ENCODE measurements at places on chromosomes 6 and 20.

DNA sequence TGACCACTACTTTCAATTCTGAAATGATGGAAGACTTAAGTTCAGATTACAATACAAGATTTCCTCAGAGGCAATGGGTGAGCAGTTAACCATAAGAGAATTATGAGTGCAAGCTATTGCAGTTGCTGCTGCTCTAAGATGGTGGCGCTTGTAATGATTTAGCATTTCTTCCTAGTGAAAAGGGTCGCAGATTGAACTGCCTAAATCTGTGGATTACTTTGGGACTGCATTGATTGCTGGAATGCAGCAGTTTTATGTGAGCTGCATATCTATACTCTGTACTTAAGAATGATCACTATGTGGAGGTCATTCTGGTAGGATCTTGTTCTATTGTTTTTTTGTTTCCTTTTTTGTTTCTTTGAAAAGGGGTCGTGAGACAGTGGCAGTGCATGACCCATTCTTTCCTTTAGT is 5.3 kb downstream of the SCAF8 start:
- no peak for DNase-seq

DNA sequence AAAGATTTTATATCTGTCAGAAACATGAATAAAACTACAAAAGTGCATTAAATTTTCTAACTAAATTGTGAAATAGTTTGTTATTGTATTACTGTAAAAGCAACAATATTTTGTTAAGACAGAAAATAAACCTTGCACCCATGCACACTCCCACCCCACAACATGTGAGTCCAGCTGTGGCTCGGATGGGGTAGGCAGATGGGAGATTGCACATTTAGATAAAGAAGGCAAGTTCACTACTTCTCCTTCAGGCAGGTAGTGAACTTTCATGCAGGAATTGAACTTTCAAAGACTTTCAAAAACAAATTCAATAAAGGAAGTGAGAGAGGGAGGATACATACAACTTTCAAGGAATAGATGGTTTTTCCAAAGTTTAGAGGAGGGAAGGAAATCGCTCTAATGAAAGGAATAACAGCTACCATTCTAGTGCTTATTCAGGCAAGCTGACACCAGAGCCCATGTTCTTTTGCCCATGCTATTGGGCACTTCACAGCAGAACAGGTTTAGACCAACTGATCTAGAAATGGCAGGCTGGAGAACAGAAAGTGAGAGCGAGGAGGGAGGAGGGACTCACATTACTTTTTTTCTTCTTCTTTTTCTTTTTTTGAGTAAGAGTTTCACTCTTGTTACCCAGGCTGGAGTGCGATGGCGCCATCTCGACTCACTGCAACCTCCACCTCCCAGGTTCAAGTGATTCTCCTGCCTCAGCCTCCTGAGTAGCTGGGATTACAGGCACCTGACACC is 28.5 kb downstream of the SF3B5 start:
- no peak for DNase-seq

GRCh38 chr6:152166497-152166896 is 359.0 kb downstream of the ESR1 start:
- DNase-seq: no peak

DNA sequence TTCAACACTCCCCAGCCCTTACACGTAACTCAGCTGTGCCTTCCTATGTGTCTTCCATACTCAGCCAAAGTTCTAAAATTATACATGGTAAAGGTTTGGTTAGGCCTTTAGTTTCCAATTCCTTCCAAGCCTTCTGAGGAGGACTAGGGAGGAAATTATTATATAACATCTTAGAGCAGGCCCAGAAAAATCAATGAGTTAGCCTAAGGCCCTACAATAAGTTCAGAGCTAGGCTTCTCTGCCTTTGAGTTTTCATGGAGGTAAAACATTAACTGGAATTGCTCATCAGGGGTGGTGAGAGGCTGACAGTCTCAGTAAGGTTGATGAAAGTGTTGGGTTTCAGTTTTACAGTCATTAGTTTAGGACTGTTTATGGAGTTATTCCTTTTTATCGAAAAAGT is 286.0 kb downstream of the ADGB start:
- DNase-seq: no peak

DNA sequence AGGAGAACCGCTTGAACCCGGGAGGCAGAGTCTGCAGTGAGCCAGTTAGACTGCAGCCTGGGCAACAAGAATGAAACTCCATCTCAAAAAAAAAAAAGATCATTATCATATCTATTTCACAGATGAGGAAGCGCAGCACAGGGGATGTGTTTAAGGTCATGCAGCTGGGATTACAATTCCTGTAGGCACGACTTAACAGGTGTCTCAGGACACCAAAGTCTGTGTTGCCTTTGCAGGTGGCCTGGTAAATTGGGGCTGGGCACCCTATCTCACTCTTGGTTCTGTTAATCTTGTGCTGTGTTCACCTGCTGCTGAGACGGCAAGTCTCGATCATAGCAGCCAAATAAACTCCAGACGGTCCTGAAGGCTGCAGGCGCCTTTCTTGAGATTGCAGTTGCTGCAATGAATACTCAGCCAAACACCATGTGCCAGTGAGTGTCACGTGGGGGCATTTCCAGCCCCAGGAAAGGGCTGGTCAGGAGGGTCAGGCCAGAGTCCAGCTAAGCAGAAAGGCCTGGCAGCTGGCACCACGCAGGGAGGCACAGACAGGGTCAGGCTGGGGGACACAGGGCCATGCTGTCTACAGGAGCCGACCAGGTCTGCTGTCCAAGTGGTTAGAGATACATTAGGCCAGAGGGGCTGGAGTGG is 55.8 kb downstream of the FGD2 start:
- no peak for DNase-seq

GRCh38 chr6:154689493-154690255 is 43.5 kb upstream of the SCAF8 start:
- no peak for DNase-seq

- DNase-seq: no peak
Measured at GRCh38 chr6:101937108-101937507, 543.6 kb downstream of the GRIK2 start.

GRCh38 chr6:85068221-85068620 is 303.8 kb upstream of the TBX18 start:
- no peak for DNase-seq

DNA sequence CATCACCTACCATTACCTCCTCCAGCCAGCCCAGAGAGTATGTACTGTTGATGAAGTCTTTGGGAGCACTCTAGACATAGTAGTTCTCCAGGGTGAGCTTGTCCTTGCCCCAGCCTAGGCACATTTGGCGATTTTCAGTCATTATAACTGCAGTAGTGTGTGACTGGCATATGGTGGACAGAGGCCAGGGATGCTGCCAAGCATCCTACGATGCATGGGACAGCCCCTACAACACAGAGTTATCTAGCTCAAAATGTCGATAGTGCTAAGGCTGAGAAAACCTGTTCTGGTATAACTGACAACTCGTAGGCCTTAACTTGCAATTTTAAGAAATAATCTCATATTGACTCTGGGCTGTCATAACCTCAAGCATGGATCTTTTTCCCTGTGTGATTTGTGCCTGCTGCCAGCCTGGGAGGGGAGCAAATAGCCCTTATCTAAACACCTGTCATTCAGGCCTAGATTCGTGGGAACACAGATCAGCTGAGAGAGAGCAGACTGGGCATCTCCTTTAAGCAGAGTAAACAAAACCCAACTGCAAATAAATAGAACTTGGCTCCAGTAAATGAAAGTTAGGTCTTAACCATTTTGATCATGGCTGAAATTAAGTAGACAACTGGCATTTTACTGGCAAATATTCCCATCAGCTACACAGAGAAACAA is 102.6 kb downstream of the SPTLC3 start:
- DNase-seq: no peak

- DNase-seq: no peak
Measured at GRCh38 chr6:141316236-141316635, 816.5 kb upstream of the GJE1 start.

DNA sequence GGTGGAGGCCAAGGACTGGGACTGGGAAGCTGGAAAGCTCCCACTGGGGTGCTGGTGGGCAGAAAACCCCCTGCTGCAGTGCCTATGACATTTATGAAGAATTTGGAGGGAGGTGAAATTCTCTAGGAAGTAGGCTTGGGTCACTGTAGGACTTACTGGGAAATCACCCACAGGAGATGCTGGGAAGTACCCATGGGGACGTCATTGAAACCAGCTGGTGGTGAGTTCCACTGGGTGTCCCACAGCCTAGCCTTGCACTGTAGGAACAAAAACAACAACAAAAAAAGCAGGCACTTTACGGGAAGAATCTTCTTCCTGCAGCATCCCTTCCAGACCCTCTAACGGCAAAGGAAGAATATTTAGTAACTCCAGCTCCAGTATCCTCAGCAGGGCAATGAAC is 26.2 kb downstream of the VIP start:
- no peak for DNase-seq

GRCh38 chr6:31763619-31763940 is 1.1 kb downstream of the SAPCD1 start:
- no peak for DNase-seq

All from AG09319 (cell line).